ENCODE measurements at places on chromosomes 13 and 19.

DNA sequence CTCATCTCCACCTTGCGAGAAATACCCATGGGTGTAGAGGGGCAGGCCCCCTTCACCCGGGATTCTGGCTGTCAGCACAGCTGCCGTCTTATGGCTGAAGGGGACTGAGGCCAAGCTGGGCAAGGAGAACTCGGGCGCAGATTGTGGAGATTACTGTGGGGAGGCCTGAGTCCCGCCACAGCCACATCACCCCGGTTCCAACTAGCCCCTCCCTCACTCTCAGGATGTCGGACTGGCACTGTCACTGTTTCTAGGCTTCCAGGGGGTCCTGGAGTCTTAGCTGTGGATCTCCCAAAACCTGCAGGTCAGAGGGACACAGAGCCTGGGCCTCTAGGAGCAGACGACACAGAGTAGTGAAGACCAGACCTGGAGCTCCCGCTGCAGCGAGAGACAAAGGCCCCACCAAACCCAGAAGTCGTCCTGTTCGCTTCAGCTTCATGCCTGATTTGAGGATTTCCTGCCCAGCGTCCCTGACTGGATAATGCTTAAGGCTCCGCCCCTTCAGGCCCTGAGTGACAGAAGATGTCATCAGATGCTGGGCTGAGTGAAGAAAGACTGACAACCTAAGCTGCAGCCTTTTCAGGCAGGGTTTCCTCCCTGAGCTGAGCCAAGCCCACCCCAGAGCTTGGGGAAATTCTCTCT is 55.8 kb downstream of the ZNF93 start:
- no peak for DNase-seq

GRCh38 chr13:89628567-89628966 is 1718.9 kb upstream of the MIR17HG start:
- DNase-seq: no peak

DNA sequence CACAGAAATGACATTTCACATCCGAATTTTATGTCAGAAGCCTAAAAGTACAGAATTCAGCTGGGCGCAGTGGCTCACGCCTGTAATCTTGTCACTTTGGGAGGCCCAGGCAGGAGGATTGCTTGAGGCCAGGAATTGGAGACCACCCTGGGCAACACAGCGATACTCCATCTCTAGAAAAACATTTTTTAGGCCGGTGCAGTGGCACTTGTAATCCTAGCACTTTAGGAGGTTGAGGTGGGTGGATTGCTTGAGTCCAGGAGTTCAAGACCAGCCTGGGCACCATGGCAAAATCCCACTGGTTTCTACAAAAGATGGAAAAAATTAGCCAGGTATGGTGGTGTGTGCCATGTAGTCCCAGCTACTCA is 15.3 kb downstream of the NOP53 start:
- no peak for DNase-seq

DNA sequence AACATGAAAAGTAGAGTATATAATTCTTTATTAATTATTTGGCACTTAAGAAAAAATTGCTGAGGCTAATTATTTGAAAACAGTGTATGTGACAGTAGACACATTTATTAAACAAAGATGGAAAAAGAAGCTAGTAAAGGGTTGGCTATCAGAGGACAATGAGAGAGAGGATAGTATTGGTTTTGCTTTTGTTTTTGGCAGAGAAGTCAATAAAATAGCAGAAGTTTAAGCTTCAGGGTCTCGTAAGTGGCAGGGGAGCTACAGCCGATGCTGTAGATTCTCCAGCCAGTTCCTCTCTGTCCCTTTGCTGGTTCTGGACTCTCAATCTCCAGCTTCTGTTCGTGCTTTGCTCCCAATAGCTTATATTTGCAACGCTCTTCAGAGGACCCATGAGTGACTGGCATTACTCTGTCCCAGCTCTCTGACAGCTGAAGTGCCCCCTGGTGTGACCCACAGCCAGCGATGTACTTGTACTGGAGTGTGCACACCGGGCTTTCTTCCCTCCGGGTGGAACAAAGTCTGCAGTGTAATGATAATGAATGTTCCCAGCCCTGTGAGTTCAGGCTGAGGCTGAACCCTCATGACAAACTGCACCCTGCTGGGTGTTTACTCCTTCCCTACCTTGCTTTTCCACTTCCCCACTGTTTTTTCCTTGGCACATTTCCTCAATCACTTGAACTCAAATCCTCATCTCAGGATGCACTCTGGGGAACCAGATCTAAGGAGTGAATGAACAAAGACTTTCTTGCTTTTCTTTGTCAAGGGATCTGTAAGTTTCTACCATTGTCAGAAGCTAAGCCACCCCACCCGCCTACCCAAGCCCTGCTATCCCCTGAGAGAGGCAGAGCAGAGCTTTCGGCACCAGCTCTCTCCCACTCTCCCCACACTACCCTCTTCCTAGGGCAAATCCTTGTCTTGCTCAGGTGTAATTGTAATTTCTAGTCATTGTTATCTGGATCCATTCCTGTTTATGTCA is 254.8 kb downstream of the LHFPL6 start:
- DNase-seq: no peak

DNA sequence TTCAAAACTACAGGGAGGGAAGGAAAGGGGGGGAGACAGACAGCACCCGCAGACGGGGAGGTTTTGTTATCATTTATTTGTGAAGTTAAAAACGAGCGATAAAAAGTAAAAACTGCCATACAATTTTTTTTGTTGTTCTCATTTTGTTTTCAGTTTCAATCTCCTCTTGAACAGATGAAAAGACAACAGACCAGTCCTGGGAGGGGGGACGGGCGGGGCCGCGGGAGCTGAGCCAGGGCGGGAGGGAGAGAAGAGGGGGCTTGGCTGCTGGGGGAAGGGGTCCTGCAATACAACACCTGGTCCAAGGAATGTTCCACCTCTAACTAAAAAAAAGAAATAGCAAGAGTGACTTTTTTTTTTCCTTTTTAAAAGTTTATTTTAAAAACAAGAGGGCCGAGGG is 11.3 kb downstream of the KHSRP start:
- no peak for DNase-seq

- DNase-seq: no peak
Measured at GRCh38 chr13:45763419-45763818, 61.3 kb downstream of the CBY2 start.

- no peak for DNase-seq
Measured at GRCh38 chr13:39108783-39109182, 70.5 kb downstream of the NHLRC3 start.

DNA sequence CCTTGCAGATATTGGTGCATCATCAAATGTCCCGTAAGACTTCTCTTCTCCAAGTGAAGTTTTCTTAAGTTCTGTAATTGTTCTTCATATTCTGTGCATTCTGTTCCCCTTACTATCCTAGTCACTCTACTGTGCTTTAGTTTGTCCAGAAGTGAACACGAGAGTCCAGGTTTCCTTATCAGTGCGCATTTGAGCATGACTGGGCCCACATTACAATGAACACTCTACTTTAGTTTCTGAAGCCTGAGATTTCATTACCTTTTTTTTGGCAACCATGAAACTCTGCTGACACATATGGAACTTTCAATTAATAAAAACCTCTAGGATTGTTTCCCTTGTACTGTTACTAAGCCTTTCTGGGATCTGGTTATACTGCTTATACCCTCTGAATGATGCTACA is 270.0 kb downstream of the KCNRG start:
- DNase-seq: no peak

- no peak for DNase-seq
Measured at GRCh38 chr19:10555610-10555973, 10.2 kb downstream of the KRI1 start.

- no peak for DNase-seq
Measured at GRCh38 chr13:98563071-98563470, 13.8 kb downstream of the STK24 start.

- no peak for DNase-seq
Measured at GRCh38 chr19:40724315-40724714, 7.4 kb downstream of the ITPKC start.

DNA sequence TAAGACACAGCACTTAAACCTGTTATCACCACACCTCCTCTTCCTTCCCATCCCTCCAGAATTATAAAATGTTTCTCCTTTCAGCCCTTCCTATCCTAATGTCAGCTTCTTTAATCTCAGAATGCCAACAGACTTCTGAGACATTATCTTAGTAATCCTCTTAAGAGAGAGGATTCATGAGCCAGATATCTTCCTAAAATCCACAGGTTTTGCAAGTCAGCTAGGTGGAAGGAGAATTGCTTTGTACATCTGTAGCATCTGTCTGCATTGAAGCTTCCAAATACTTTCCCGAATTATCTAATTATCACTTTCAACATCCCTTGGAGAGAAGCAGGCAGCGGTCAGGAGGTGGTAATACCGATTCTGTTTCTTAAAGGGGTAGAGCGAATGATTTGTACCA is 179.1 kb downstream of the DCT start:
- DNase-seq: no peak

DNA sequence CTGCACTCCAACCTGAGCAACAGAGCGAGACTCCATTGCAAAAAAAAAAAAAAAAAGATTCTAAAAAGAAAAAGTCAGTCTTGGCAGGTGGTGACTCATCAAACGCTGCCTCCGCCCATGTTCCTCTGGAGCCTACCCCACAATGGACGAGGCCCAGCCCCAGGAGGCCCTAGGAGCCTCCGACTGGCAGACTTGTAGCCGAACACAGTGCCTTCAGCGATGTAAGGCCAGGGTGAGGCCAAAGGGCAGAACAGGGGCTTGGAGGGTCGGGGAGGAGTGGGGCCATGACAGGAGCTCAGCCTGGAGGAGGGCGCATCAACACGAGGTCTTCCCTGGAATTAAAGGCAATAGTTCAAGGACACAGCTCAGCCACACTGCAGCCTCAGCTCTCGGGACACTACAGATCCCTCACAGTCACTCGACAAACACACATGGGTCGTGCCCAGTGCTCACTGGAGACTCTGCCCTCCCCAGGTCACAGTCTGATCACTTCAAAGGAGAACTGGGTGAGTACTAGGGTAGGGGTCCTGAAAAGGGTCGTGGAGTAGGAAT is 5.1 kb downstream of the USE1 start:
- DNase-seq: no peak

GRCh38 chr13:102598061-102598460 is 1.3 kb downstream of the TPP2 start:
- DNase-seq: no peak

- no peak for DNase-seq
Measured at GRCh38 chr13:69306766-69307165, 800.9 kb upstream of the ATXN8OS start.

DNA sequence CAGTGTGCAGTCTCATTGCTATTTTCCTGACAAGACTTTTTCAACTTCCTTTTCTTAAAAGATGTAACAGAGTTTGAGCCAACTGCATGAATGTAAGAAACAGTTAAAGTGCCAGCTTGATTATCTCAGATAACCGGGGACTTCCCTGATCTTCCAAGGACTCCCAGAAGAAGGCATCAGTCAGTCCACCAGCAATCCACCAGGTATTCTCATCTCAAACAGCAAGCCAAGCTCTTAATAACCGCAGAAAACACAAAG is 350.1 kb downstream of the LIG4 start:
- DNase-seq: no peak

- no peak for DNase-seq
Measured at GRCh38 chr19:29302002-29302928, 89.3 kb upstream of the UQCRFS1 start.

GRCh38 chr13:74726206-74726605 is 592.0 kb upstream of the KLF12 start:
- no peak for DNase-seq

All from stimulated activated CD4-positive, alpha-beta T cell treated with anti-CD3 and anti-CD28 coated beads, Interleukin-15, amount 100 ng/mL, for 1 hour (primary cell).